ENCODE measurements at places on chromosomes 3 and 15.

- DNase-seq: no peak
Measured at GRCh38 chr15:49286649-49287404, 116.8 kb downstream of the GALK2 start.

- DNase-seq: no peak
Measured at GRCh38 chr15:59244337-59244736, 37.7 kb downstream of the LDHAL6B start.

- no peak for DNase-seq
Measured at GRCh38 chr3:141764986-141765385, 1.8 kb downstream of the GRK7 start.

GRCh38 chr3:184143327-184143726 is 8.2 kb downstream of the EIF2B5 start:
- DNase-seq: no peak

DNA sequence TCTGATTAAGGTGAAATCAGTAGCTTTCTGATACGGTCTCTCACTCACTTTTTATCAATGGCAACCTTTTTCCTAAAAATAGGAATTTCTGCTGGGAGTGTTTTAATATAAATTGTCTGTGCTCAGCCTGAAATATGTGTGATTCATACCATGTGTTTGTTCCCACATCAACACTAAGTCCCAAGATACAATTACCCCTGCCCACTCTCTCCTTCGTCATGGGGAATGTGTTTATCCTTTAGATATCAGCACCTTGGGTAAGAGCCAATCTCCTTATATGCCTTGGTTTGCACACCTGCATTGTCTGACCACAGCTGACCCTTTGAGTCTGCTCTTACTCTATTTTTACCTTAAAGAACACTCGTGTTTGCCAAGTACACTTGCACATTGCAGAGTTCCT is 356.4 kb downstream of the LPP start:
- no peak for DNase-seq

GRCh38 chr3:129415378-129415777 is 13.1 kb downstream of the EFCAB12 start:
- no peak for DNase-seq

DNA sequence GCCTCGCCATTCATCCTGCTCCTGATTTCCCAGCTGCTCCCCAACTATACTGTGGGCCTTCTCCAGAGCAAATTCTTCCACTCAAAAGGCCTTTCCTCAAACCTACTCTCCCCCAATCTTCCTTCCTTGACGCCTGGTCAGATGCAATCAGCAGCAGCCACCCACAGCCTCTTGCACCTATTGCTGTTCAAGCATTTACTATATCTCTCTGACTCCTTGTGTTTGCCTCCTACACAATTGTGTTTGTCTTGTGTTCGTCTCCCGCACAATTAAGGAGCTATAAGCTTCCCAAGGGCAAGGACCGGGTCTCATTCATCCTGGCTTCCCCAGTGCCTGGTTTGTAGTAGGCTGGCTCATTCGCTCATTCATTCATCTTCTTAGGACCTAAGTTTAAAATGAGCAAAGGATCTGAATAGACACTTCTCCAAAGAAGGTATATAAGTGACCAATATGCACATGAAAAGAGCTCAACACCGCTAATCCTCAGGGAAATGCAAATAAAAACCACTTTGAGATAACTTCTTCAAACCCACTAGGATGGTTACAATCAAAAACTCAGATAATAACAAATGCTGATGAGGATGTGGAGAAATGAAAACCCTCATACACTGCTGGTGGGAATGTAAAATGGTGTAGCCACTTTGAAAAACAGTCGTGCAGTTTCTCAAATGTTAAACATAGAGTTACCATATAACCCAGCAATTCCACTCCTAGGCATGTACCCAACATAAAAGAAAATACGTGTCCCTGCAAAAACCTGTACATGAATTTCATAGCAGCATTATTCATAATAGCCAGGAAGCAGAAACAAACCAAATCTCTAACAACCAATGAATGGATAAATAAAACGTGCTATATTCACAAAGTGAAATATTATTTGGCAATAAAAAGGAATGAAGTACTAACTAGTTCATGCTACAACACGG is 31.0 kb downstream of the MEGF11 start:
- no peak for DNase-seq
